BJ (cell line): ENCODE measurements at places on chromosomes 5 and 9. TPM values are rescaled to one million over a fixed set of nuclear protein-coding genes. Genes with fewer than 3 reads are reported as not detected.

TRIP13 gene
- 20.4 and 23.1 TPM in 2 replicates for polyA plus RNA-seq

ESM1 gene
- polyA plus RNA-seq = 2.4 and 2.8 TPM in 2 replicates

TOR1A gene
- 78.8 and 93.2 TPM in 2 replicates for polyA plus RNA-seq

GKAP1 gene
- polyA plus RNA-seq = 0.47 and 1.5 TPM in 2 replicates

OR1J4 gene
- 0.69 and 0.71 TPM in 2 replicates for polyA plus RNA-seq

ADAMTSL1 gene
- polyA plus RNA-seq = 12.6 and 17.2 TPM in 2 replicates
